ENCODE measurements at places on chromosomes 5 and 9. TPM values are rescaled to one million over a fixed set of nuclear protein-coding genes. Genes with fewer than 3 reads are reported as not detected.

Gene ARSK
- total RNA-seq: 6.6 TPM

Gene CDH10
- total RNA-seq: not detected

GRCh38 chr5:16755641-16756040, 138.8 kb upstream of the RETREG1 start:
- no peaks in the 10 kb centered on the region for H3K27me3 ChIP-seq
- no peak overlapping the region for H3K4me3 ChIP-seq
- no peaks in the 10 kb centered on the region for H3K36me3 ChIP-seq
- no peaks in the 10 kb centered on the region for H3K4me1 ChIP-seq
- no peak overlapping the region for H3K27ac ChIP-seq
- no peak for DNase-seq

Gene CDX1
- 177 TPM for total RNA-seq

- no peak overlapping the region for H3K4me3 ChIP-seq
- no peak overlapping the region for H3K27ac ChIP-seq
- H3K36me3 ChIP-seq: no peaks in the 10 kb centered on the region
- DNase-seq: no peak
- H3K27me3 ChIP-seq: no peaks in the 10 kb centered on the region
Observed at GRCh38 chr9:75269197-75269596, 180.9 kb downstream of the OSTF1 start.

Data from Peyer's patch (tissue), 4 donors.